NCI-H1694 treated with DMSO at 0.1 percent for 48 hours (cell line): ENCODE measurements at places on chromosomes 6 and 20.

DNA sequence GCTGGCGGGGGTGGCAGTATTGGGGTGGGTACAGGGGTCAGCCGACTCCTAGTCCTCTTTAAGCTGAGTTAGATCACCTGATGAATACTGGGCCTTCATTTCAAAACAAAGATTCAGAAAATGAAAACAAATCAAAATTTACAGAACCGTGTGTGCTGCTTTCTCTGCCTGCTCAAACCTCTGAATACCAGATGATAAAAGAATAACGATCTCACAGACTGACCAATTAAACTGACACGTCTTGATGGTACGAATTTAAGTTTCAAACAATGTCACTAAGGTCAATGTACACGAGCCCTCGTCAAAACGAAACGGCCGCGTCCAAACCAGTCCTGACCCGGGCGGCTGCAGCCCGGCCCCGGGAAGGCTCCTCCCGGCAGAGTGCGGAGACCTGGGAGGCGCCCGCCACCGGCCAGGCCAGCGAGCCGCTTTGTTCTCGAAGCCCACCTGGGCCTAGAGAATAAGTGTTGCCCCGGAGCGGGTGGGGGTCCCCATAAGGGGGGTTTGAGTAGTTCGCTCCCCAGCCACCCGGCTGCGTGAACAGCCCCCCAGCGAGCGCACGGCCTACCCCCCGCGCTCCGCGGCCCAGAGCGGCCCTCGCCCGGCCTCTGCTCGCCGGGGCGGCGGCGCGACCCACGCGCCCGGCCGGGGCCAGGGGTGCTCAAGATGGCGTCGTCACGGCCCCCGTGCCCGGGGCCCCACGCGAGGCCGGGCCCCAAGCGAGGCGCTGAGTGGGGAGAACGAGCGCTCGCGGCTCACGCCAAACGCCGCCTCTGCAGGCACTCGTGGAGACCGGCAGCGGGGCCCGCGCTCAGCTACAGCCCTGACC lies 728 bp downstream of the PSMA7 start:
- DNase-seq = no peak

- DNase-seq = no peak
Measured at GRCh38 chr6:28953585-28954258, 29.9 kb upstream of the TRIM27 start.

DNA sequence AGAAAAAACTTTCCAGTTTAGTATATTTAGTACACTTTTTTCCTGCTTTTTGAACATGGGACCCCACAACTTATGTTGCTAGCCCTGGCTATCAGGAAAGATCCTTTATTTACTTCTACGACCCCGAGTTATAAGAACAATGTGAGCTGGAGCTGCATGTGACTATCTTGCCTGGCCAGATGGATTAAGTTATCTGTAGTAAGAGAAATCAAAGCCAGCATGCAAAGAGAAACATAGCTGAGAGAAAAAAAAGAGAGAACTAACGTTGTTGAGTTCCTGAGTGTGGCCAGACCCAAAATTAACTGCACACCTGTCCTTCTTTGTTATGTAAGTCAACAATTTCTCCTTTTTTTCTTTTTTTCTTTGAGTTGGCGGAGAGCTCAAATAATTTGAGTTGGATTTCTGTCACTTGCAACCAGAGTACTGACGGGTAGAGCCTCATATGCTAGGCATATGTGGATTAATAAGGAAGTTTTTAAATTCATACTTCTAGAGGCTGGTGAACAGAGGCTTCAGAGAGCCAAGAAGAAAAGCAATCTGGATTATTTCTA lies 219.5 kb downstream of the HACE1 start:
- DNase-seq = no peak

DNA sequence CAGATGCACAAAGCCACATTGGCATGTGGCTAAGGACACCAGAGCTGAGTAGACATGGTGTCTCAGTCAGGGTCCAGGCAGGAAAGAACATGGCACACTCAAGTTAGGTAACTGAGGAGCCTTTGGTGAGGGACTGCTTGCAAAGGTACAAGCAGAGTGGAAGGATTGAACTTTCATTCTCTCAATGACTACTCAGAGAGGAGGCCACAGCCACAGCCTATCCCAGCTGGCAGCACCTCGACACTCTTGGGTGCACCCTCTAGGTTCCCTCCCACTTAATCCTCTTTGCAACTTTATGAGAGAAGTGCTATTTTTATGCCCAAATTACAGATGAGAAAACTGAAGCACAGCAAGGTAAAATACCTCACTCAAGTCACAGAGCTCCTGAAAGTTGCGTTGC lies 73.4 kb downstream of the ISM1 start:
- DNase-seq = no peak

DNA sequence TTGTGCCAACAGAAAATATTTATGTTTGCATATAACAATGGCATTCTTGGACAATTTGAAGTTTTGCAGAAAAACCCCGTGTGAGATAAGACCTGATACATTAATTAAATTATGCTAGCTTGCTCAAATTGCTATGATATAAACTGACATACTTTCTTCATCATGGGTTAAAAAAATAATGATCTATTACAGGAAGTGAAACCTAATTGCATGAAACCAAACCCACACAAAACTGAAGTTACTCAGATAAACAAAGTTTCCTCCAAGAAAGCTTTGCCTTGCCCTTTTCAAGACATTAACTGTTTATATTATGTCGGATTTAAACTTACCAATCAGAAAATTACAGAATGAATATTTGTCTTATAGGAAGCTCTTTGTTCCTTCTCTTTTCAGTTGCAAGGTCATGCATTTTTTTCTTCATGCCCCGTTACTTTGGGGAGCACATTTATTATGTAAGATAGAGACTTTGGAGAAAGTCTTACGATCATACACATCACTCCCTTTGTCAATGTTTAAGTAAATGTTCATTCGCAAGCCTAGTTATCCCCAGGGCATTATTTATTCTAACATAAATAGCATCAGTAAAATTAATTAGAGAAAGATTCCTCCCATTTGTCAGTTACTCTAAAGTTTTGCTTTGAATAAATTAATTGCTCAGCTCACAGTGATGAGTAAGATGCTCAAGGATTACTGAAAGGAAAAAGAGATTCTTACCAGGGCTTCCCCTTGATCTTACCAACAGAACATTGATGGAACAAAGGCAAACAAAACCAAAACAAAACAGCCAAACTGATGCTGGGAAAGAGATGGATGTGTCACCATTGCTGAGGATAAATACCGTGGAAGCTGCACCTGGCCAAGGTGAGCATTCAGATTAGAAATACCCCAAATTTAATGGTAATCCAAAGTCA lies 14.8 kb upstream of the TMEM244 start:
- DNase-seq = no peak

- DNase-seq = no peak
Measured at GRCh38 chr6:152423216-152424103, 213.7 kb downstream of the SYNE1 start.

DNA sequence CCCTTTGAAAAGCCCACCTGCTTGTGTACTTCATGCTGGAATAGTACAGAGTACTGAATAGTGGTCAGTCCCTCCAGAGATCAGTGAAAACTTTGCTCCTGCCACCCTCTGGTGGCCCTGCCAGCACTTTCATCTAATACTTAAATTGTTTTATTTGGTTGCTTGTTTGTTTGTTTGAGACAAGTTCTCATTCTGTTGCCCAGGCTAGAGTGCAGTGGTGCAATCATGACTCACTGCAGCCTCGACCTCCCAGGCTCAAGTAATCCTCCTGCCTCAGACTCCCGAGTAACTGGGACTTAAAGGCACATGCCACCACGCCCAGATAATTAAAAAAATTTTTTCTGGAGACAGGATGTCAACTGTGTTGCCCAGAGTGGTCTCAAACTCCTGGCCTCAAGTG lies 9.1 kb downstream of the FAM83D start:
- no peak for DNase-seq

DNA sequence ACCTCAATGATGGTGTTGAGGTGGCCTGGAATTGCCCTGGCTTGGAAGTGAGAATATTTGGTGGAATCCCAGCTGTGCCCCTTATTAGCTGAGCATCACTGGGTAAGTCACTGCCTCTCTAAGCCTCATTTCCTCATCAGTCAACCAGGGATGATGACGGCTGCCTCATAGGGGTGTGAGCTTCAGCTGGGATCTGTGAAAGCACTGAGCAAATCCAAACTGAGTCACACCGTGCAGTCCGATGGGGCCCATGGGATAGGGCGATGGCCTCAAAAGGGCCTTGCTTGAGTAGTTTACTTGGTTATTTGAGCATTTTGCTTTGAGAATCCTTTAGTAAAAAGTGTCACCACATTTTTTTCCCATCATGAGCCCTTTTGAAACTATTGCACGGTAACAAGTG lies 1.1 kb downstream of the SLC22A1 start:
- DNase-seq = no peak

GRCh38 chr6:107716688-107717089 lies 107.4 kb downstream of the SCML4 start:
- DNase-seq = no peak

GRCh38 chr6:52640916-52641315 lies 30.0 kb upstream of the TMEM14A start:
- DNase-seq = no peak

DNA sequence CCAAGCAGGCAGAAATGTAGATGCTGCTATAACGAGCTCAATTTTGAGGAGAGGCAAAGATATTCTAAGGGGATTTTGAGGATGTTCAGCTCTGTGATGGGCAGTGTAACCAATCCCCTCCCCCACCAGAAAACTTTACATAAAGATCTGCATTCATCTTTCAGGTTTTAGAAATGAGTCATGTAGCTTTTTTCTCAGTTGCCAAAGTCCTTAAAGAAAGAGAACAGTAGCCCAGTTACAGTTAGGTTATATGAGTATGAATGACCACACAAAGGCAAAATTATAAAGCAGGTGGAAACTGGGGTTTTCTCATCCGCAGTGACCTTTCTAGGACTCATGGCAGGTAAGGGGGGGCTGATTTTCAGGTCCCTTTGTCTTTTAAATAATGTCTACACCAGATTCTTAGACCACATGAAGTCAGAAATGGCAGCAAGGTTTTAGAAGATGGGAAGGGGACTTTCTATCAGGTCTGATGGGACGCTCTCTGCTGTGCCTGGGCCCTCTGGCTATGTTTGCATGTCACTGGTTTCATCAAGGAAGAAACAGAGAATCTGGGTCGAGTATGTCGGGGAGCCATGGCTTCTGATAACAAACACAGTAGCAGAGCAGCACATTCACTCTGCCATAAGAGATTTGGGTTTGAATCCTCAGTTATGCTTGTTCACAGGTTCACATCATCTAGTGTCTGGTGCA lies 94.7 kb downstream of the CLIC5 start:
- DNase-seq = no peak

DNA sequence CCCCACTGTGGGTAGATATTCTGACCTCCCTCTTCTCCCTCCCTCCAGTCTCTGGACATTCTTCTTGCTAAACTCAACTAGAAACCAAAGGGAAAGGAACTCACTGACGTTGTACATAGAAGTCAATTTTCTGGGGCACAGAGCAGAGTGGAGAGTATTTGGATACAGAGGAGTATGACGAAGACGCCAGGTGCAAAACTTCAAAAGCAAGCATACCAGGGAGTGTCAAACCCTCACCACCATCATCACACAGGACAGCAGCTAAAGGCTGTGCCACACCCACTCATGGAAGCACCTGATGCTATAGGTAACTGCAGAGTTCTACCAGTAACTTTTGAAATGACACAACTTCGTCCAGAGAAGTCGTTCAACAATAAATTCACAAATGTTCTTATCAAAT lies 64.8 kb downstream of the FYN start:
- DNase-seq = no peak

- DNase-seq = no peak
Measured at GRCh38 chr6:153368131-153368530, 237.0 kb upstream of the RGS17 start.

GRCh38 chr6:128487055-128487454 lies 33.3 kb downstream of the PTPRK start:
- no peak for DNase-seq

GRCh38 chr20:13639150-13639497 lies 392 bp upstream of the TASP1 start:
- no peak for DNase-seq

DNA sequence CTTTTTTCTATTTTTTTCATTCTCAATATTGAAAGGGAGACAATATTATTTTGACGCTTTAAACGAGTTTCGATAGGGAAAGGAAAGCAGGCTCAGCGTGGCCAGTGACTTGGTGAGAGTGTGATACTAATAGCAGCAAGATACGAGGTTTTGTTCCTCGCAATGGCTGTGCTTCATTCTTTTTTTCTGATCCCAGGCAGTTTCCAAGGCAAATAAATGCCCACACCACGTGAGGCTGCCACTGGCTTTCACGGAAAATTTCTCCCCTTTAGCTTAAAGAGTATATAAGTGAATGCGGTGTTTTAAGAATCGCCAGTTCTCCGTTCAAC lies 196.4 kb upstream of the ZNF184 start:
- DNase-seq = no peak

DNA sequence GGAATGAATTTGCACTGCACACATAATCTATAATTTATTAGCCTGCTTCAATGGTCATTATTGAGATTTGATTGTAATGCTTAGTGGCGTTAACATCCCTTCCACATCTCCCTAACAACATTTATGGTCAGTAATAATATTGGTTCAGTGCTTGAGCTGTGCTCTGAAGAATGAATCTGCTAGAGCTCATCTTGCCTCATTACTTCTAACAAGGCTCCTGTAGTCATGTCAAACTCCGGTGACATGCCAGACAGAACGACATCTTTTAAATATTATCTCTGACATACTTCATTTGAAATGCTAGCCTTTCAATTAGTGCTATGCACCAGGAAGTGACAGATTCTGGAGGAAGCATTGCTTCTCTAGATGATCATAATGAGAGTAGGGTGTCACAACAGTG lies 240.3 kb upstream of the BTBD3 start:
- DNase-seq = no peak

DNA sequence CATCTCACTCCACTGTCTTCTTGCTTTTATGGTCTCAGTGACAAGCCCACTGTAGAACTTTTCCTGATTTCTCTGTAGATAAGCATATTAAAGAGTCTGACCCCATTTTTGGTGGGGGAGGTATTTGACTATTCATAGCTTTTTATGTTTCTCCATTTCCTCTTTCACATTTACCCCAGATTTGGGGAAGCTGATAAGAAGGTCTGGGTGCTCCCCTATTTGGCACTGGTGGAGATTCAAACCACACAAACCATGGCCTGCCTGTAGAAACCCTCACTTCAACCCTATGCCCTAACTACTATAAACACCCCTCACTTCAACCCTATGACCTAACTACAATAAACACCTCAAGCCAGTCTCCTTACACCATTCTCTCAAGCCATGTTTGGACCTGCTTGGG lies 196.2 kb upstream of the SYNDIG1 start:
- DNase-seq = no peak

DNA sequence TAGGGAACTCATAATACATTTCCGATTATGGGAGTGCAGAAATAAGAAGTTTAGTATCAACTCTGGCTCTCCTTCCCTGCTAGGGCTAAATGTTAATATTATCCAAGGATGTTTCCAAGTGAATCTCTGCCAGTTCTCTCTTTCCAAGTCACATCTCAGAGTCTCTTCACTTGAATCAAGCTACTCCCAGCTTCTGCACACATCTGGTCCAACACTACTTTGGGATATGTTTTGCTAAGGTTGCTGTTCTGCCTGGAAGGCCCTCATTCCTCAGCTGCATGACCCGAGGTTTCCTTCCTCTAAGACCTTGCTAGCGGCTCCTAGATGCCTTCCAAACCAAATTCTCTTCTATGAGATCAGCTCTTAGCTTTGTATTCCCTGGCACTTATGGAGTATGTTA lies 331.8 kb downstream of the GJA1 start:
- DNase-seq = no peak
